Suprapubic skin (tissue), 4 donors: ENCODE measurements at places on chromosomes 5 and 9.

DNA sequence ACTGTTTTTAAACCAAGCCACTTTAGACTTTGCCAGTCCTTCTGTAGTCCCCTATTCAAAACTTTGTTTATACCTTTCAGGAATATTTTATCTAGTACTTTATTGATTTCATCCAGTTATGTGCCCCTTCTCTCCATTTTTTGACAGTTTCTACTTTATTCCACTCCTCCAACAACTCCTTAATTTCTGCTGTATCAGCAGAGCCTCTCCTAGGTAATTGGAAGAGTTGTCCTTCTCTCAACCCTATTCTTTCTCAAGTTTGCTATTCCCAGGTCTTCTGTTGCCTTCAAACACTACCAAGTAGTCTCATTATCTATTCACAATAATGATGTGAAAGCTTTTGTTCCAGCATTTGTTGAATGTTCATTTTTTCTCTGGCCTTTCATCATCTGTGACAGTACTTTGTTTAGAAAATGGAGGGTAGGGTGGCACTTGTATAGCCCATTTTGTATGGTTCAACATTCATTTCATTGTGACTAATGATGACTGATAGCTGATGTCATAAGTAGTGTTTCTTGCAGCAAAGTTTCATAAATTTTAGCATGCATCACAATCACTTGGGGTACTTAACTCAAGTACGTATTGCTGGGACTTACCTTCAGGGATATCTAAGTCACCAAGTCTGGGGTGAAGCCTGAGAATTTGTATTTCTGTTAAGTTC lies 204.4 kb upstream of the DMRT1 start:
- H3K4me3 ChIP-seq: no peak overlapping the region
- no peaks in the 10 kb centered on the region for H3K36me3 ChIP-seq
- DNase-seq: no peak
- no peaks in the 10 kb centered on the region for H3K27me3 ChIP-seq
- no peaks in the 10 kb centered on the region for H3K4me1 ChIP-seq

DNA sequence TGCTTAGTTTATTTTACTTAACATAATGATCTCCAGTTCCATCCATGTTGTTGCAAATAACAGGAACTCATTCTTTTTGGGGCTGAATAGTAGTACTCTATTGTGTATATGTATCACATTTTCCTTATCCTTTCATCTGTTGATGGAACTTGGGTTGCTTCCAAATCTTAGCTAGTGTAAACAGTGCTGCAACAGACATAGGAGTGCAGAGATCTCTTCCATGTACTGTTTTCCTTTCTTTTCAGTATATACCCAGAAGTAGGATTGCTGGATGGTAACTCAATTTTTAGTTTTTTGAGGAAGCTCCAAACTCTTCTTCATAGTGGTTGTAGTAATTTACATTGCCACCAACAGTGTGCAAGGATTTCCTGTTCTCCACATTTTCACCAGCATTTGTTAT lies 138.8 kb upstream of the POC5 start:
- H3K36me3 ChIP-seq: no peaks in the 10 kb centered on the region
- H3K27ac ChIP-seq: no peak overlapping the region
- H3K27me3 ChIP-seq: no peaks in the 10 kb centered on the region
- no peak overlapping the region for H3K4me3 ChIP-seq
- DNase-seq: no peak
- H3K4me1 ChIP-seq: no peaks in the 10 kb centered on the region

- peaks cover 6% of the 10 kb centered on the region for H3K36me3 ChIP-seq
- no peaks in the 10 kb centered on the region for H3K27me3 ChIP-seq
- H3K4me3 ChIP-seq: no peak overlapping the region
- DNase-seq: no peak
Observed at GRCh38 chr5:109779036-109779735, 89.5 kb downstream of the MAN2A1 start.

DNA sequence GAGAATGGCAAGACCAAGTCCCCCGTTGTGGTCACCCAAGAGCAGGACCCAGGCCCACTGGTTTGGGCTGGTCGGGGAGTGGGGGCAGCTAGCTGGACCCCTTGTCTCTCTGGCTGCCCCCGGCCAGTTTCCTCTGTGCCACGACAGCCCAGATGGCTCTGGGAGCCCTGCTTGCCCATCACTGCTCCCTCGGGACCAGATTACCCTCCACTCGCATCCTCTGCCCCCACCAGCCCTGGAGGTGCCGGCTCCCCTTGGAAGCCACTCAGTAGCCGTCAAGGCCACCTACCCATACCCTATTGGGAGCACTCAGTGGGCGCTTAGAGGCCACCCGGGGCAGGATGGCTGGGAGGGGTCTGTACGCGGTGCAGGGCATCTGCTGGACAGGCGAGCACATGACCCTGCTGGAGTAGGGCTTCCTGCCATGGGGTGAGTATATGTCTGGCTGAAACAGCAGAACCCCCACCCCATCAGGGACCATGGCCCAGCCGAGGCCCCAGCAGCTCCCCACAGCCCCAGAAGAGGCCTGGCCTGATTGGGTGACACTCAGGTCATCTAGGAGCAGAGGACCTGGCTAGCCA lies 70.0 kb downstream of the ZNF354C start:
- H3K4me1 ChIP-seq: no peaks in the 10 kb centered on the region
- H3K4me3 ChIP-seq: no peak overlapping the region
- no peak overlapping the region for H3K27ac ChIP-seq
- H3K36me3 ChIP-seq: peaks cover 17% of the 10 kb centered on the region
- no peak for DNase-seq

- H3K27me3 ChIP-seq: no peaks in the 10 kb centered on the region
- DNase-seq: no peak
- no peaks in the 10 kb centered on the region for H3K36me3 ChIP-seq
- H3K4me3 ChIP-seq: no peak overlapping the region
Observed at GRCh38 chr9:127229691-127230417, 34.7 kb upstream of the GARNL3 start.

- no peaks in the 10 kb centered on the region for H3K27me3 ChIP-seq
- H3K4me3 ChIP-seq: no peak overlapping the region
- H3K27ac ChIP-seq: no peak overlapping the region
- peaks cover 3% of the 10 kb centered on the region for H3K4me1 ChIP-seq
Observed at GRCh38 chr5:31767335-31768031, 128.6 kb downstream of the PDZD2 start.

- H3K4me3 ChIP-seq: no peak overlapping the region
- no peak overlapping the region for H3K27ac ChIP-seq
- no peaks in the 10 kb centered on the region for H3K4me1 ChIP-seq
- H3K36me3 ChIP-seq: peaks cover 71% of the 10 kb centered on the region
Observed at GRCh38 chr5:16681876-16682275, 65.1 kb upstream of the RETREG1 start.

- no peaks in the 10 kb centered on the region for H3K36me3 ChIP-seq
- H3K27ac ChIP-seq: no peak overlapping the region
- no peak overlapping the region for H3K4me3 ChIP-seq
- H3K4me1 ChIP-seq: no peaks in the 10 kb centered on the region
Observed at GRCh38 chr9:25960178-25960577, 281.9 kb upstream of the TUSC1 start.

DNA sequence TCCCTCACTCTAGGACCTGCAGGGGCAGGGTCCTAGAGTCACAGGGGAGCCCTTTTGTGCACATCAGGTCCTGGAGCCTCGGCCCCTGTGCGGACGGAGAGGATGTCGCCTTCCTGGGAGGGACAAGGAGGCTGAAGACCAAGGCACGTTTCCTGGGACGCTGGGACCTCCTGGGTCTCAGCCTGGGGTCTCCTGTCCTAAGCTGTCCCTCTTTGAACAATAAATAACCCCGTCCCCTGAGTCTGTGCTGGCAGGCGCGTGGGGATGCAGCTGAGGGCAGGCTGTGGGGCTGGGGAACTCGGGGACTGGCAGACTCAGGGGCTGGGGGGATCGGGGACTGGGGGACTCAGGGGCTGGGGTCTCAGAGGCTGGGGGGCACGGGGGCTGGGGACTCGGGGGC lies 31.1 kb downstream of the PAEP start:
- no peak overlapping the region for H3K27ac ChIP-seq
- peaks cover 35% of the 10 kb centered on the region for H3K27me3 ChIP-seq
- no peaks in the 10 kb centered on the region for H3K4me1 ChIP-seq
- no peaks in the 10 kb centered on the region for H3K36me3 ChIP-seq
- H3K4me3 ChIP-seq: no peak overlapping the region
- no peak for DNase-seq
